Fibroblast of lung (primary cell): ENCODE measurements at places on chromosomes 6 and 20. TPM values are rescaled to one million over a fixed set of nuclear protein-coding genes. Genes with fewer than 3 reads are reported as not detected.

Gene FAM83D
- 15.2 and 21.3 TPM in 2 replicates for total RNA-seq

Gene KIF25
- total RNA-seq: 0.26 and 0.33 TPM in 2 replicates

Gene FUT9
- not detected in 2 replicates for total RNA-seq

Gene EYS
- under 0.01 TPM in 1 of 2 replicates, not detected in the other for total RNA-seq

Gene SYNGAP1
- total RNA-seq: 4.6 and 7.3 TPM in 2 replicates

DNA sequence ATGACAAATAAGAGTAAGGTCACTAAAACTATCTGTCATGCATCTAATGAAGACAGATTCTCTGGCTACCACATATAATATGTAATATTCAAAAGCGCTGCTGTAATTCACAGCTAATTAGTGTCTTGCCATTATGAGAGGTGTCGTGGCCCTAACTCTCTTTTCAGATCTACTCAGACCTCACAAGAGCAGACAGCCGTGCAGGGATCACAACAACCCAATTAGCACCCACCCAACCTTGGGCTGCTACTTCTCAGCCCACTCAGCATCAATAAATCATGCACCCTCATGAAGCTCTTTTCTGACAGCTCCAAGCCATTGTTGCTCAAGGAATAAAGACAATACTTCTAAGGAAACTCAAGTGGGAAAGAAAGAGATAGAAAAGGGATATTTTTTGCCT is 61.5 kb downstream of the FRK start:
- no peaks in the 10 kb centered on the region for H3K27me3 ChIP-seq
- no peak overlapping the region for H3K4me3 ChIP-seq
- H3K4me1 ChIP-seq: no peaks in the 10 kb centered on the region
- no peak for DNase-seq

DNA sequence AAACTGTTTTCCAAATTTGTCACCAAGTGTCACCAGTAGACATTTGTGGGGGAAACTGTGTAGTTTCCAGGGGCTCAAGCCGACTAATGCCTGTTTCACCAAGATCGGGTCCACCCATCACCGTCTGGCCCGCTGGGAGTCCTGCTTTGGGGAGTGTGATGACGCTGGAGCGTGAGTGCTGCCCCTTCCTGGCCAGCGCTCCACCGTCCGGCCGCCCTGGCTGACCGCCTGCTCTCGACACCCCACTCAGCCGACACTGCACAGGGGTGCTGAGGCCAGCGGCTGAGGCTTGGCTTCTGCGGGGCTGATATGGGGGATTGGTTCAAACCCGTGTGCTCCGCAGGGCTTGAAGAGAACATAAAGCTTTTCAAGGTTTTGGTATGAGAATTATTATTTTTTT is 160.1 kb downstream of the SMOC2 start:
- no peaks in the 10 kb centered on the region for H3K4me1 ChIP-seq
- no peak overlapping the region for H3K27ac ChIP-seq
- H3K36me3 ChIP-seq: no peaks in the 10 kb centered on the region
- H3K4me3 ChIP-seq: no peak overlapping the region
- no peak for DNase-seq

GRCh38 chr6:56757588-56757984 is 114.9 kb upstream of the DST start:
- H3K4me1 ChIP-seq: peaks cover 17% of the 10 kb centered on the region
- H3K27me3 ChIP-seq: no peaks in the 10 kb centered on the region
- H3K27ac ChIP-seq: no peak overlapping the region
- no peak overlapping the region for H3K4me3 ChIP-seq
- H3K36me3 ChIP-seq: no peaks in the 10 kb centered on the region

DNA sequence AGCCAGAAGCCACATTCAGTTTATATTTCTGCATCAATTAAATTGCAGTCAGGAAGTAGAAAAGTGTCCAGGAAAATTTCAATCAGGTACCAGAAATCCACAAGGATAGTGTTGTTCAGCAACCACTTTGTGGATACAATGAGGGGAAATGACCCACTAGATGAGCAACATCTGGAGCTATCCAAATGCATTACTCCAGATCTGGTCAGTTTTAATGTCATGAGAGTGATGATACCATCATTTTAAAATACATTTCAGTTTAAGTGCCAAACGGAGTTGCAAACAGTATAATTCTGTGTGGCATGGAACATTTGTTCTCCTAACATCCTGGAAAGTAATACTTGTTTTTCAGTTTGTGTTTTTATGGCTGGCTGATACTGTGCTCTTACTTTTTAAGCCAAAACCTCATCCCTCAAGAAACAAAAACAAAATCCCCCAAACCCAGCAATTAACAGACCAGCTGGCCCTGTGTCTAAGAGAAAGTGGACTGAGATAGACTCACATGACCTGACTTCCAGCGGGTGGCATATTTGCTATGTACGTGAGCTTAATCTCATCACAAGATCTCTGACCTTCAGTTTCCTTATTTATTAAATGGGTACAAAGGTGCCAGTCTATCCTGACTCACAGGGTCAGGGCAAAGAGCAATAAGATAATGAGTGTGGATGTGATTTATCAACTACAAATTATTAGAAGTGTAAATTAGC is 58.8 kb upstream of the CNKSR3 start:
- H3K36me3 ChIP-seq: no peaks in the 10 kb centered on the region
- DNase-seq: no peak
- no peak overlapping the region for H3K27ac ChIP-seq
- no peak overlapping the region for H3K4me3 ChIP-seq
- no peaks in the 10 kb centered on the region for H3K4me1 ChIP-seq

GRCh38 chr6:13248053-13248452 is 80.3 kb downstream of the TBC1D7 start:
- H3K27ac ChIP-seq: no peak overlapping the region
- no peaks in the 10 kb centered on the region for H3K27me3 ChIP-seq
- no peaks in the 10 kb centered on the region for H3K36me3 ChIP-seq

- DNase-seq: peak; percentile 97
- H3K27ac ChIP-seq: peak overlapping the region; percentile 79
- H3K4me1 ChIP-seq: peaks cover 43% of the 10 kb centered on the region
- no peaks in the 10 kb centered on the region for H3K36me3 ChIP-seq
- H3K4me3 ChIP-seq: no peak overlapping the region
Observed at GRCh38 chr6:112233847-112234246, 20.5 kb downstream of the LAMA4 start.

GRCh38 chr6:72216222-72217068 is 330.1 kb downstream of the RIMS1 start:
- no peaks in the 10 kb centered on the region for H3K4me1 ChIP-seq
- H3K36me3 ChIP-seq: no peaks in the 10 kb centered on the region
- H3K27ac ChIP-seq: no peak overlapping the region
- no peaks in the 10 kb centered on the region for H3K27me3 ChIP-seq
- no peak for DNase-seq

GRCh38 chr6:121993362-121993761 is 406.1 kb upstream of the HSF2 start:
- H3K4me1 ChIP-seq: no peaks in the 10 kb centered on the region
- H3K36me3 ChIP-seq: no peaks in the 10 kb centered on the region
- no peak overlapping the region for H3K4me3 ChIP-seq
- no peak for DNase-seq
- no peak overlapping the region for H3K27ac ChIP-seq
- H3K27me3 ChIP-seq: no peaks in the 10 kb centered on the region

- peaks cover 21% of the 10 kb centered on the region for H3K36me3 ChIP-seq
- H3K27me3 ChIP-seq: no peaks in the 10 kb centered on the region
- no peaks in the 10 kb centered on the region for H3K4me1 ChIP-seq
- no peak overlapping the region for H3K27ac ChIP-seq
Observed at GRCh38 chr20:49229381-49229780, 10.2 kb downstream of the DDX27 start.

- H3K27ac ChIP-seq: no peak overlapping the region
- no peak overlapping the region for H3K4me3 ChIP-seq
- H3K36me3 ChIP-seq: no peaks in the 10 kb centered on the region
- DNase-seq: peak; percentile 99
- H3K4me1 ChIP-seq: peaks cover 9% of the 10 kb centered on the region
Observed at GRCh38 chr6:89297695-89298351, 17.3 kb downstream of the GABRR2 start.

- no peaks in the 10 kb centered on the region for H3K36me3 ChIP-seq
- peak overlapping the region; percentile 22 for H3K27ac ChIP-seq
- DNase-seq: peak; percentile 94
- H3K4me3 ChIP-seq: peak overlapping the region; percentile 20
- peaks cover 3% of the 10 kb centered on the region for H3K4me1 ChIP-seq
Observed at GRCh38 chr6:111646942-111647341, 41.3 kb upstream of the TRAF3IP2 start.

DNA sequence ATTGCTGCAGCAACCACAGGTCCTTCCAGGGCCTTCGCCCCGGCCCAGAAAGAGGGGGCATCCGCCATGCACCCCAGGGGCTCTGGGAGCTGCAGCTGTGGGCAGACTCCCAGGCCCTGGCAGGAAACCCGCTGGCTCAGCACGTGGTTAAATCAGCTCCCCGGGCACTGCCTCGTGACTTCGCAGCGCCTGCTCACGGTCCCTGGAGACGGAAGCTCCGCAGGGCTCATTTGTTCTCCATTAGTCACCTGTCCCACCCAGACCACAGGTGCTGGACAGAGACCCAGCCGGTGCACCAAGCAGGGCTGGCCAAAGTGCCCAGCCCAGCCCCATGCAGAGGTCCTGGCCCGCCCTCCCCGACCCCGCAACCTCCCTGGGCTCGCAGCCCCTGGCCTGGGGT is 14.7 kb downstream of the KCNQ2 start:
- no peaks in the 10 kb centered on the region for H3K4me1 ChIP-seq
- DNase-seq: peak; percentile 9
- no peak overlapping the region for H3K4me3 ChIP-seq
- H3K27me3 ChIP-seq: peaks cover 17% of the 10 kb centered on the region
- no peaks in the 10 kb centered on the region for H3K36me3 ChIP-seq

DNA sequence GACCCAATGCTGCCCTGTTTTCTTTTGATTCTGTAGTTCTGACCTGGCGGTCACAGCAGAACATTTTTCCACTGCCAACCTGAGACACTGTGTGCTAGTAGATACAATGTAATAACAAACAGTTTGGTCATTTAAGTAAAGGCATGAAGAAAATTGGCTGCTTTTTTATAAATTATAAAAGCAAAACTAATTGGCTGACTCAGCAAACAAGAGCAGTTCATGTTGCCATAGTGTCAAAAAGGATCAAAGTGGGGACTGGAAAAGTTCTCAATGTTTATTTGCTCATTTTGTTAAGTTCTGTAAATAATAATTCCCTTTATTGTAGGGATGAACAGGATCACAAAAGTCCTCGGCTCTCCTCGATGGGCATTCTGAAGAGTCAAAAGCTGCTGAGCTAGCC is 599.5 kb downstream of the PKHD1 start:
- H3K27me3 ChIP-seq: no peaks in the 10 kb centered on the region
- H3K27ac ChIP-seq: no peak overlapping the region
- DNase-seq: no peak
- no peak overlapping the region for H3K4me3 ChIP-seq
- no peaks in the 10 kb centered on the region for H3K4me1 ChIP-seq
- H3K36me3 ChIP-seq: no peaks in the 10 kb centered on the region
